ENCODE measurements at places on chromosomes 4 and X. TPM values are rescaled to one million over a fixed set of nuclear protein-coding genes. Genes with fewer than 3 reads are reported as not detected.

- no peaks in the 10 kb centered on the region for H3K36me3 ChIP-seq
- H3K4me1 ChIP-seq: no peaks in the 10 kb centered on the region
- no peaks in the 10 kb centered on the region for H3K27me3 ChIP-seq
Measured at GRCh38 chrX:129786210-129786651, 6.5 kb downstream of the SASH3 start.

DNA sequence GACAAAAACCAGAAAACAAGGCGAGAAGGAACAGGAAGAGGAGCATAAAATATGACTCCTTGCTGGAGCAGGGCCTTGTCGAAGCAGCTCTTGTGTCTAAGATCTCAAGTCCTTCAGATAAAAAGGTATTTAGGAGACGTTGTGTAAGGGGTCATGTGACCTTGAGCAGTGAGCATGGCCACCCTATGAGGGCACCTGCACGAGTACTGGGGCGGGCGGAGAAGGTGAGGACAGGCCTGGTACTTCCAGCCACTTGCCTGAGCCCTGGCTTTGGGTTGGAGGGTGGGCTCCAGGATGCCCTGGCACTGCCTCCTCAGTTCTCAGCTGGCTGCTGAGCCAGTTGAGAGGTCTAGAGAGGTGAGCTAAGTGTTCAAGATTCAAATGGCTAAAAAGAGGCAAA is 29.9 kb downstream of the NSD2 start:
- H3K4me1 ChIP-seq: peaks cover 7% of the 10 kb centered on the region
- no peak for DNase-seq
- peaks cover 13% of the 10 kb centered on the region for H3K36me3 ChIP-seq
- H3K27me3 ChIP-seq: no peaks in the 10 kb centered on the region

DNA sequence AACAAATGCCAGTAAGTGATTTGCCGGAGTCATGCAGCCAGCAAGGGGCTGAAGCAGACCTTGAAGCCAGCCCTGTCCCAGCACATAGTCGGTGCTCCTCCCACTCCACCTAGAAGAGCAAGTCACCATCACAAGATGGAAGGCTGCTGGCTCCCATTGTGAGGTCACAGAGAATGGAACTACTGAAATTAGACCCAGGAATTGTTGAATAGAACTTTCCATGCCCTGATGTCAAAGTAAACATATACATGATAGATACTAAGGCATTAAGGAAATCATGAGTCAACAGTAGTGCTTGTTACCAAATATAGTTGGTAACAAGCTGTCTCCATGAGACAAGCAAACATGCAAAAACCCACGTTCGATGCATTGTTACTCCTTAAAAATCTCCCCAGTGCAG is 177.1 kb upstream of the MID1 start:
- H3K4me3 ChIP-seq: no peak overlapping the region
- DNase-seq: no peak
- no peaks in the 10 kb centered on the region for H3K4me1 ChIP-seq
- H3K27ac ChIP-seq: peak overlapping the region; percentile 17
- no peaks in the 10 kb centered on the region for H3K36me3 ChIP-seq

RAI2 gene
- 21.5 TPM for total RNA-seq

CENPVL2 gene
- total RNA-seq: not detected
